ENCODE measurements at places on chromosomes 2 and 18.

GRCh38 chr2:124959581-124959980 is 934.5 kb downstream of the CNTNAP5 start:
- H3K4me1 ChIP-seq = no peaks in the 10 kb centered on the region
- no peak for DNase-seq
- H3K4me3 ChIP-seq = no peak overlapping the region
- H3K36me3 ChIP-seq = no peaks in the 10 kb centered on the region
- no peak overlapping the region for H3K27ac ChIP-seq

- no peak overlapping the region for H3K27ac ChIP-seq
- peaks cover 13% of the 10 kb centered on the region for H3K36me3 ChIP-seq
- no peak for DNase-seq
- no peaks in the 10 kb centered on the region for H3K27me3 ChIP-seq
- H3K4me3 ChIP-seq = no peak overlapping the region
These were observed 48.8 kb downstream of the SLC66A2 start for GRCh38 chr18:79902640-79903039.

DNA sequence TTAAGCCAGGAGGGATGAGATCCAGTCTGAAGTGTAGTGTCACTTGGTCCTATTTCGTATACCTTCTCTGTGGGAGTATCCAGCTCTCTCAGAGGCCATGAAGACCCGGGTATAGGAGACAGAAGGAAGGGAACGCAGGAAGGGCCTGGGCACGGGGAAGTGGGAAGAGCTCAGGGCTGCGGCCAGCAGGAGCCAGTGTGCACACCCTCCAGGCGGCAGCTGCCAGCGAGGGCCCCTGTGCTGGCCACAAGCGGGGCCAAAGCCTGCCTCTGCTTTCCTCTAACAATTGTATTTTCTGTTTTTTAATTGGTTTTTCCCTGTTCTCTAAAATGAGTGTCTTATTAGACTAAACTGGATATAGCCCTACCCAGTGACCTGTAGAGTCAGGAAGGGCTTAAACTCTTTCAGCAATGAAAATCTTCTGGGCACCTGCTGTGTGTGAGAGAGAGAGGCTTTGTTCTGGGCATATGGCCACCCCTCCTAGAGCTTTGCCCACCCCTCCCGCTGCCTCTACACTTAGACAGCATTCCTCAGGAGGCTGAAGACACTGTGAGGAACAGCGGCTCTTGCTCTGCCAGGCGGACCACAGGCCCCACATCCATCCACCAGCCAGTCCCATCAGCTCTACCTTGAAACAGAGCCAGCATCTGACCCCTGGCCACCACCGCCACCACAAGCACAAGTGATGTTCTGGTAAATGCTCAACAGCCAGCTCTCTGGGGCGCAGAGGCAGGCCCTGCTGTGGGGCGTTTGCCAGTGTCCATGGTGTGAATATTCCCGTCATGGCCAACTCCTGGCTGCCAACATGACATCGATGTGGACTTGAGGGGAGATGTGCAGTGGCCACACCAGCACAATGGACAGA is 9.5 kb downstream of the GPR17 start:
- no peaks in the 10 kb centered on the region for H3K27me3 ChIP-seq
- H3K27ac ChIP-seq = peak overlapping the region; percentile 88
- H3K4me3 ChIP-seq = no peak overlapping the region
- DNase-seq = no peak
- peaks cover 99% of the 10 kb centered on the region for H3K4me1 ChIP-seq

DNA sequence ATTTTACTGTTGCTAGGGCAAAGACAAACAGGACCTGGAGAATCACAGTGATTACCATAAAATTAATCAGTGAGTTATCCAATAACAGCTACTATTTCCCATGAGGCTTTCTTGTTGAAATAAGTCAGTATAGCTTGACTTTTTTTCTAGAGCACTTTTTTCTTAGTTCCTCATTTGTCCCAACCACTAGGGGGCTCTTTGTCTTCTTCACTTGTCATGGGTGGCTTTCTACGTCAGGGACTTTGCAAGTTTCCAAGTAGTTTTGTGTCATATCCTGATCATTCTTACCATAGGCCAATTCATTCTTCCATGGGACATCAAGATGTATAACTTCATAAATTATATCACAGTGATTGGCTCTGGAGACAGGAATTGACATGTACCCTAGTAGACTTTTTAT is 1019.6 kb upstream of the PIK3C3 start:
- no peaks in the 10 kb centered on the region for H3K4me1 ChIP-seq
- DNase-seq = no peak
- no peaks in the 10 kb centered on the region for H3K27me3 ChIP-seq
- H3K4me3 ChIP-seq = no peak overlapping the region
- H3K27ac ChIP-seq = no peak overlapping the region

DNA sequence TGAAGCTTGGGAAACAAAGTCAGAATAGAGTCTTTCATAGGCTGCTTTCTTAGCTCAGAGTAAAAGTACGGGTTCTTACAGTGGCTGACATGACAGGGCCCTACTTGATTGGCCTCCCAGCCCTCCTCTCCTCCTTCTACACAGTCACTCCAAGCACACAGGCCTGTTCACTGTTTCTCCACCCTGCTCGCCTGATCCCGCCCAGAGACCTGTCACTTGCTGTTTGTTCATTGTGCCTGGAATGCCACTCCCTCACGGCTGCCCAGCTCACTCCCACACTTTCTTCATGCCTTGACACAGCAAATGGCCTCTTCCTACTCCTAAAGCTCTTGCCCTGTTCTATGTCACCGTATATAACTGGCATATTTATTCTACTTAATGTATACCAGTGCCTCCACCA is 104.8 kb downstream of the MAP4K4 start:
- H3K27me3 ChIP-seq = no peaks in the 10 kb centered on the region
- no peaks in the 10 kb centered on the region for H3K36me3 ChIP-seq
- H3K4me1 ChIP-seq = peaks cover 52% of the 10 kb centered on the region
- H3K4me3 ChIP-seq = no peak overlapping the region

DNA sequence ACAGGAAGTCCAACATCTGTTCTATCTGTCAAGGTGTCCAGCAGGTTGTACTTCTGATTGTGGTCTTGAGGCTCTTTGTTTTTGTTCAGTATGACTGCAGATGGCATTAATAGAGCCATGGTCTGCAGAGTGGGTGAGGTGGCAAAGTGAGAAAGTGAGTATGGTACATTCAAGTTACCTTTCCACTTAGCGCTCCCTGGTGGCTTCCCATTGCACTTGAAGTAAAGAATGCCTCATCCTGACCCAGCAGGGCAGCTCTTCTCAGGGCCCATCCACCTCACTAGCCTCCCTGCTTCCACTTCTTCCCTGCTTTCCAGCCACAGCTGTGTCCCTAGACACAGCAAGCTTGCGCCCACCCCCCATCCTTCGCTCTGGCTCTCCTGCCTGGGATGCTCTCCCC is 148.0 kb upstream of the ALPP start:
- H3K4me1 ChIP-seq = peaks cover 15% of the 10 kb centered on the region
- H3K36me3 ChIP-seq = no peaks in the 10 kb centered on the region
- no peak overlapping the region for H3K4me3 ChIP-seq
- H3K27ac ChIP-seq = no peak overlapping the region
- DNase-seq = no peak

- H3K36me3 ChIP-seq = peaks cover 4% of the 10 kb centered on the region
- DNase-seq = no peak
- no peaks in the 10 kb centered on the region for H3K27me3 ChIP-seq
- H3K4me1 ChIP-seq = peaks cover 23% of the 10 kb centered on the region
- no peak overlapping the region for H3K4me3 ChIP-seq
These were observed 133.3 kb downstream of the PTRHD1 start for GRCh38 chr2:24659862-24660261.

DNA sequence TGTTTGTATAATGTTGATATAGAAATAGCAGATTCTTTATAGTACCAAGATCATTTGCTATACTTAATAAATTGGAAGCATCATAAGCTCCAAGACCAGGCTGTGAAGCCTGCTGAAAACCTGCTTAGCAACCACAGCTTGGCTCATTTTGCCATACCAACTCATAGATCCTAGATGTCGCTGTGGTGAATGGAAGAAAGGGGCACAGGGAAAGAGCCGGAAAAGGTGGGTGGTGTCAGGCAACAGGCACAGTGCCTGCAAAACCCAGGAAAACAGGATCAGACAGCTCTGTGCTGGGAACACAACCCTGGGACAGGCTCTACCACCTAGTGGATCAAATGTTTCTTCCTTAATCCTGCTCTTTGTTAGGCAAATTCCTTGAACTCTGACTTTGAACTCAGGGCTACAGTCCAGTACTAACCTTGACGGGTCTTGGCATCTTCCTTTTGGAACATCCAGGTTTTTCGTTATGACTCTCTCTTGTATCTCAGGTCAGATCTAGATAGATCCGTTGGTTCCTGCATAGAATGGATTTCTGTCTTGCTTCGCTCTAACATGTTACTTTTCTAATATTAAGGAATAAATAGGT is 31.6 kb downstream of the TWSG1 start:
- H3K27ac ChIP-seq = peak overlapping the region; percentile 33
- H3K4me1 ChIP-seq = peaks cover 45% of the 10 kb centered on the region
- no peaks in the 10 kb centered on the region for H3K36me3 ChIP-seq

- H3K36me3 ChIP-seq = peaks cover 67% of the 10 kb centered on the region
- no peaks in the 10 kb centered on the region for H3K27me3 ChIP-seq
- no peak for DNase-seq
- peaks cover 9% of the 10 kb centered on the region for H3K4me1 ChIP-seq
- no peak overlapping the region for H3K27ac ChIP-seq
These were observed 8.0 kb upstream of the TMEM214 start for GRCh38 chr2:27024812-27025211.
